ENCODE measurements at places on chromosomes 6 and 20.

DNA sequence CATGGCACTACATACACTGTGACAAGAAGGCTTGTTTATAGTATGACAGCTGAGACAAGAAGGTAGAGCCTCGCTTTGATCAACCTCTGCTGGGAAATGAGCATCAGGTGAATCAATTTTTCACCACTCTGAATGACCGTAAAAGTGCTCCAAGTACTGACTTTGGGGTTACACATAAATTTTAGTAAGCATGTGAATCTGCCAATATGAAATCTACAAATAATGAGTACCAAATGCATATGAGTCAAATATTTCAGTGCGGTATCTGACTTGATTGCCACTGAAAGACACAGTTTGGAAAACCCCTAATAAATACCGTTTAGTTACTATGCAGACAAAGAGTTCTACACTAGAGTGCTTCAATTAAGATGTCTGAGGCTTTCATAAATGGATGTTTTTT lies 77.8 kb downstream of the ATG5 start:
- no peak for DNase-seq

DNA sequence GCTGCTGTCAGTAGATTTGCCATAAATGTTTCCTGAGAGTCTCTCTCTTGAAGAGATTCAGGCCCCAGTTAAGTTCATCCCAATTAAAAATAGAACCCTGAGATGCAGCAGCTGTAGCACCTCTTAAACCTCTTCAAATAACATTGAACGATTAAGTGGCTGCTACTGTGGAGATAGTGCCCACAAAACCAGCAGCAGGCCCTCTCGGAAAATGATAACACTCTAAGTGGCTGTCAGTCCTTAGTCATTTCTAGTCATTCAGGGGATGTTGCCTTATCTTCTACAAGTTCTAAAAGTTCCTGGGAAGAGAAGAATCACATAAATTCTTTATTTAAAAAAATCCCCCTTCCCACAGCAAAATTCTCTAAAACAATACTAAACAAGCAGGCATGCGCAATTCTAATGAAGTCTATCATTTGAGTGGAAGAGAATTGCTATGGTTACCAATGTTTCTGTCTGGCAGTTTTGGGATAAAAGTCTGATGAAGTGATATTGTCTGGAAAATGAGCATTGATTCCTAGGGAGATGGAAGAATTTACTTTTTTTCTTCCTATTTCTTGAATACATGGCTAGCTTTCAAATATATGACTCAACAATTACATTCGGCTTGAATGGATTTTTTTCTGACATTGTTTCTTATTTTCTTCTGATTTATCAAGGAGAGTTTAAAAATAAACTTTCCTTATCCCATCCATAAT lies 131.9 kb downstream of the TRMT11 start:
- no peak for DNase-seq

DNA sequence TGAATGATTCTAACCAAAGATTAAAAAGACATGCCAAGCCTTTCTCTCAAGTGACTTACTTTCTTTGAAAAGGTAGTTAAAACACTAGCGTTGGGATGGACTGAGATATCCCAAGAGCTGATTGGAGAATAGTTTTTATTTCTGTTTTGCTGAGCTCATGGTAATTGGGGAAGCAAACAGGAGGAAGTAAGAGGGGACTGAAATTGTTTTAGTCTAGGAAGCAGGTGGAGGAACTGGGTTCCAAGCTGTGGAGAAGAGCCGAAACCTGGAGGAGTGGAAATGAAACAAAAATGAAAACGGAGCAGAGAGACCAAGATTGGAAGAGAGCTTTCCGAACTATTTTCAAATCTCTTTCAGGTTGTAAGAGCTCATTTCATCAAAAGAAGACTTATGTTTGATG lies 59.9 kb upstream of the TENT5A start:
- DNase-seq = no peak

GRCh38 chr6:14380901-14381828 lies 263.6 kb downstream of the CD83 start:
- no peak for DNase-seq

GRCh38 chr6:40832691-40833090 lies 206.3 kb downstream of the UNC5CL start:
- no peak for DNase-seq

- DNase-seq = peak; percentile 60
These were observed 1.6 kb downstream of the INSM1 start for GRCh38 chr20:20369250-20370093.

GRCh38 chr20:46220455-46221207 lies 87.7 kb downstream of the CDH22 start:
- peak; percentile 77 for DNase-seq

DNA sequence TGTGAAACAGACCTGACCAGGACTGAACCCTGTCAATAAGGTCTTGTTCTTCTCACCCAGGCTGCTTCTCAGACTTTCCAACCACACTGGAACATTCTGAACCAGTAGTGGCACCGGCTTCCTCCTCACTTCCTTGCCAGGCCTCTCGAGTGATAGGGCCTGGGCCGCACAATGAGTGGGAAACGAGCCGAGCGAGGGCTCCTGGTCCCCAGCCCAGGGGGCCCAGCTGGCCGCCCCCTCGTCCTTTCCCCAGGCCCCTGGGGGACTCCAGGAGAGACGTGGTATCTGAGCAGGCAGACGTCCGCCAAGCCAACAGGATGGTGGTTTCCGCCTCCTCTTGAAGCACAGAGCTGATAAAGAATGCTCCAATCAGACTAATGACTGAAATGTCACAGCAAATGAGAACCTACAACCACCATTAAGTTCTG lies 117.9 kb downstream of the GMDS start:
- DNase-seq = no peak

DNA sequence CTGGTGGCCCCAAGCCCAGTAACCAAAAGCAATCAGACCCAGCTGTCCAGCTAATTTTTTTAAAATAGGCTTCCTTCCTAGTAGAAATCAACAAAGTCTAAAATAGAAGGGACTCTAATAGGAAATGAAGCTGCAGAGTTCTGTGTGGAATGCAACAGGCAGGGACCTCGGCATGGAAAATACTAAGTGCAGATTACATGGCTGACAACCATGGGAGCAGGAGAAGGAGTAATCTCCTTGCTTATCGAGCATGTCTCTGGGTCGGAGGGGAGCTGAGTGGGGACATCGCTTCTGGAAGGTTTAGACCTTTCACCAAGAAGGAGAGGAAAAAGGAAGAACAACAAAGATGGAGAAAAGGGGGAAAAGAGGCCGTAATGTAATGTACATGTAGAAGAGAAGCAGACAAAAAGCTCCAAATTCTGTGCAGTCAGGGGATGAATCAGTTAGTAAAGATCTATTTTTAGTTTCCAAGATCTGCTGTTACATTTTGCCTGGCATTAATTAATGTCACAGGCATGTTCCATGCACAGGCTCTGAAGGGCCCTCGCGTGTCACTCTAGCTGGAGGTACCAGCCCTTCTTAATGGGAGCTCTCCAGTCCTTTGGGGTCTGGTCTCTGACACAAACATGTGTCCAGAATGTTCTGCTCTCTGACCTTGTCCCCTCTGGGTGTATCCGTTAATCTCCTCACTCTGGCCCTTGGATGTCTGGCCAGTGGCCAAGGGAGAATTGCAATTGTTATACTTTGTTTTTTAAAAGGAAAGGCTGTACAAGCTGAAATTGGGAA lies 16.6 kb upstream of the ZNF831 start:
- no peak for DNase-seq

DNA sequence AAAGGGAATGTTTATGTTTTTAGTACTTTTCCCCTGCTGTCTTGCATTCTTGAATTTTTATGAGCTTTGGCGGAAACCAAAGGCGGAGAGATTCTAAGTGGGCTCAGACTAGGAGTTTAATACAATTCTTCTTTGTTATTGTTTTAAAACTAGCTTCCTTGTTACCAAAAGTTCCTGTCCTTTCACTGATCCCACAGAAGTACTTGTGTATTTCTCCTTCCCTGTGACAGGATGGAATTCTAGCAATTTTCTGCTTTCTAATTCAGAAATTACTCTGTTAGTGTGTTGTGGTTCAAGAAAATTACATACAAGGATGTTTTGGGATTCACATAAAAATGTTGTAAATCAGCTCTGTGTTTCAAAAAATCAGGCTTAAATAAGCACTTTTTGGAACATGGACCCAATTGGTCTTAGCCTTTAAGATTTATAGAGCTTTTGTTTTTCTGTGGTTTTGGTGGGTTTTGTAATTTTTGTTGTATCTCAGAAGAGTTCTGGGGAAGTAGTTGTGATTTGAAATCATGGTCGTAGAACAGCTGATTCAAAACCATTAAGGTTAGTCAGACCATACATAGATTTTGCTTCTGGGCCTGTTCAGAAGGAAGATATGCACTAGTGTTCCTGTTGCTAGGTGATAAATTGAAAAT lies 17.6 kb upstream of the CTAGE9 start:
- no peak for DNase-seq

GRCh38 chr6:154590756-154591155 lies 80.3 kb upstream of the CNKSR3 start:
- DNase-seq = no peak

DNA sequence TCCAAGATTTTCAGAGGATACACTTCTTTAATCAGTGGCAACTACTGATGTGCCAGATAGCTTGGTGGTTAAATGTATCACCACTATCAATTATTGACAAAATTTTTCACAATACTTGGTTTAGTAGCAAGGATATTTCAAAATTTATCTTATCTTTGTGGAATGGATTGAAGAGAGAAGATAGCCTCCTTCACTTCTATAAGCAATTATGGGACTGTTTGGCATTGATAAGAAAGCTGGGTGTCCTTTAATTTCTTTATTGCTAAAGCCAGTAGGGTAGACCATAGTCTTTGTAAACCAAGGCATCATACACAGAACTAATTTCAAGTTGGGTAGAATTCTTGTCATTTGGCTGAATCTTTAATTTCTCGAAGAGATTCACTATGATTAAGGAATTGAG lies 4.9 kb upstream of the RNF182 start:
- no peak for DNase-seq

DNA sequence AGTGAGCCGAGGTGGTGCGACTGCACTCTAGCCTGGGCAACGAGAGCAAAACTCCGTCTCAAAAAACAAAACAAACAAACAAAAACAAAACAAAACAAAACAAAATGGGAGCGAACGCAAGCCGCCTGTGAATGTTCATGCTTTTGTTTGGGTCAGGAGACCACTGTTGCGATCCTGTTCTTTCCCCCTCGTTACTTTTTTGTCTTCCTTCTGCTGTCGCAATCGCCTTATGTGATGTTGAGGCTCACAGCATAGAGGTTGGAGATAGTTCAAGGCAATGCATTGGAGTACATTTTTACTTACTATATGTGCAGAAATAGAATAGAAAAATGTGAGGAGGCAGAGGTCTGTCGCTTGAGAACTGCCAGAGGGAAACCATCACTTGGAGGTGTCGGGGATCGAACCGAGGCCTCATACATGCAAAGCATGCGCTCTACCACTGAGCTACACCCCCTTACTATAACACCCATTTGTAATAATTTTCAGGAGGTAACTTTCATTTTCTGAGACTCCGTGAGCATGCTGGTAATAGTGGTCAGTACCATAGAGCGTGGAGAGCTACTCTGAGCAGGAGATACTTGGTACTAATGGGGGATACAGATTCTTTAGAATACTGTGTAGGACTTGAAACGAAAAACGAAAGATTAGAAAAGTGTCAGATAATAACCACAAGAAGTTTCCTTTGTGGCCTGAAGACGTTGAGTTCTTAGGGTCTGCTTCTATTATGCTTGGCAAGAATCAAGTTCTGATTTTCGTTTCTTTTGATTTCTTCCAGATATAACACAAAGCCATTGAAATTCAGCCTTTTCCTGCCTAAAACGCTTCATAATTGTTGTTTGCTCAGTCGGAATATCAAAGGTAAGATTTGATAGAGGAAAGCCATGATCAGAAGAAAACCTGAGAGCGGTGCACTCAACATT lies 121.1 kb downstream of the TRIM27 start:
- peak; percentile 42 for DNase-seq

DNA sequence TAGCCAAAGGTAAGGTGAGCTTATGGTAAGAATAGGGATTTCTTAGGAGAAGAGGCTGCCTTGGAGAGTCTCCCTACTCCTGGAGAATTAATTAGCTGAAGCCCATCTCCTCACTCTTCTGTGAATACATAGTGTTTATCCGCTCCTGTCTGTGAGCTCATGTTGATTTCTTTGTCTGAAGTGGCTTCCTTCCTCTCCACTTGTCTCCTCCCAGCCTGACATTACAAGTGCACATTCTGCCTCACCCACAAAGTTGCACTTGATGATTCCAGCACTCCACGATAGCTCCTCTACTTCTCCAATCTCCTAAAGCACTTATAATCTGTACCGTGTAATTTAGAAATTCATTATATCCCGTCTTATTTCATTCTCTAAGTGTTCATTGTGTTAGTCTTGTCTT lies 287.2 kb downstream of the QKI start:
- no peak for DNase-seq

- DNase-seq = no peak
These were observed 154.5 kb downstream of the PKHD1 start for GRCh38 chr6:51932956-51933355.

DNA sequence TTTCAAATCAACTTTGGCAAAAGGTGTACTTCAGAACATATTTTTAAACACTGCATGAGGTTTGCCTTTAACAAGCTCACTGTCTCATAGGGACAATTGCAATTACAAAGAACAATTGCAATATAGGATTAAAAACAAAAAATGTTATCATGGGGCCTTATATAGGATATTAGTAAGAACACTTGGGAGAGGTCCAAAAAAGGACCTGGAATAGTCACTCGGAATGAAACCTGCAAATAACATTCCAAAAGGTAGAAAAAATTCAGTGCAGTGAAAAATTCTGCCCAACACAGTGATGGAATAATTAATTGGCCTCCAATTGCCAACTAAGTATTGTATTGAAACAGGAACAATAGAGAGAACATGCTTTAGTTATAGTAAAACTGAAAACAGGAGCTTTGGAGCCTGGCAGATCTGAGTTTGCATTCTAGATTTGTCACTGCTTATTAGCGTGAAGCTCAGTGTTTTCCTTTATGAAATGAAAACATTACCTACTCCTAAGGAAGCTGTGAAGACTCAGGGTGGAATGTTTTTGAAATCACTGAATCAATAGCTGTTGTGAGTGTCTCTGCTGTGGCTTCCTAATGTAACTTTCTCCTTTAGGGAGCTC lies 172.6 kb upstream of the BMP5 start:
- DNase-seq = no peak

DNA sequence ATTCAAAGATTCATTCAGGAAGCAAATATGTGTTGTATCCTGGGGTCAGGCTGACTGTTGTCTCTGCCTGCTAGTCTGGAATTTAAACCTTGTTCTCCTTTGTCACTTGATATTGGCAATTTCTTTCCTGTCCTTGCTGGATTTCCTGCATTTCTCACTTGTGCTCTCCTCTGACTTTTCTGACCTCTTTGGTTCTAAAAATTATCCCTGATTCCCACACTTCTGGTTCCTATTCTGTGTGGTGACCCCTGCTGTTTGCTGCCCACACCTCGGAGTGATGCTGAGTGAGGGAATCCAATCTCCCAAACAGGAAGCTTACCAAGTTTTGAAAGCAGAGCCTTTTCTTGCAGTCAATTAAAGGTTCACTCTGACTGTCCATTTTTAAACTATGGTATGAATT lies 345.3 kb downstream of the CDKAL1 start:
- DNase-seq = no peak

All from NCI-H446 (cell line).